ENCODE measurements at places on chromosomes 12 and 14.

GRCh38 chr14:48876806-48877340 is 709.3 kb downstream of the RPS29 start:
- DNase-seq: no peak

- DNase-seq: no peak
Measured at GRCh38 chr12:2373307-2373706, 320.5 kb downstream of the CACNA1C start.

GRCh38 chr12:65518771-65519170 is 240.3 kb downstream of the MSRB3 start:
- no peak for DNase-seq

DNA sequence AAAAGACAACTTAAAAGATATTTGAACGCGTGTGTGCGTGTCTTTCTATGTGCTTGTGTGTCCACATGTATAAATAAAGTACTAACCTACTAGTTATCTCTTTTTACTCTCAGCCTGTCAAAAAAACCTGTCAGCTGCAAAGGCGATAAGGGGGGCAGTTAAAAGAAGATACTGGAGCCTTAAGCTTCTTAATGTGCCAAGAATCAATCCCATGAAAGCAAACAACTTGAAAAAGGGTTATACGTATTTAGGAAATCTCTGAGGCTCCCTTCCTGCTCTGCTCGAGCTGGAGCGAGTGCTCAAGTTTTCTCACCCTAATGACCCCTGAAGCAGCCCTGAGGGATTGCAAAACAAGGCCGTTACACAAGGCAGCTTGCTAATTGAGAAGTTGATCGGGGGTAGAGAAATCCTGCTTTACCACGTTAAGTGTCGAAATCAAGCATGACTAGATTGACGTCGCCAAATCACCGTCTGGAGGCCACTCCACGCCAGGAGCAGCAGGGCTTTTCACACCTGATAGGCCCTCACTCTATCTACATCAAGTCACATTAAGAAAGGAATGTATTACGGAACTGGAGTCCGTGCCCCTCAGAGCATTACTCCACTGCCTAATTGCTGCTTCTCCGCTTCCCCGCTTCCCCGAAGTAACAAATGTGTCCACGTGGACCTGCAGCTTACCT is 32.4 kb downstream of the LMO3 start:
- DNase-seq: no peak

DNA sequence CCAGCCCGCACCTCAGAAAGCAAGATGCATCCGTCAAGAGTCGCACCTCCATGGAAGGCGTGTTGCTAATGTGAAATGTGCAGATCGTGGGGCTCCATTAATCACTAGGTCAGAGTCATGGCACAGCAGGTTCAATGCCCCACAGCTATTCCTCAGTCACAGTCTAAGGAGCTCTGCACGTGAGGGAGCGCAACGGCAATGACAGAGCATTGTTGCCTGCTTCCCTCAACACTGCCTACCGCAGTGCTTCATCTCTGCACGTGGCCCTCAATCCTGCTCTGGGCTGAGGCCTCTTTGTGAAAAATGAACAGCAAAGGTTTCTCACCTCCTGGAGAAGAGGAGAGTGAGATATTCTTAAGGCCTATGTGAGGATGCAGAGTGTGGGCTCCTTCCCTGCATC is 995.2 kb upstream of the TMEM132C start:
- no peak for DNase-seq

DNA sequence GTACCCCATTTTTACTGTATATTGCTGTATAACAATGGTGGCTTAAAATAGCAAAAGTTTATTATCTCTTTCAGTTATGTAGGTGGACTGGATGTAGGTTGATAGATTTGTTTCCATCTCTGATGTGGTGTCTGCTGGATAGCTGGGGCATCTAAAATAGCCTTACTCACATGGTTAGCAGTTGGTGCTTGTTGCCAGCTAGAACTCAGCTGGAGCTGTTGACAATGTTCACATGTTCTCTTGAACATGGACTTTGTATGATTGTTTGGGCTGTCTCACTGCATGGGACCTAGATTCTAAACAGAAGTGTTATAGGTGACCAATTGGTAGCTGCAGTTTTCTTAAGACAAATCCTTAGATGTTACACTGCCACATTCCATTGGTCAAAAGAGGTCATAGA is 126.9 kb downstream of the GPHN start:
- DNase-seq: no peak

GRCh38 chr12:27018037-27018436 is 3.9 kb upstream of the TM7SF3 start:
- DNase-seq: no peak

DNA sequence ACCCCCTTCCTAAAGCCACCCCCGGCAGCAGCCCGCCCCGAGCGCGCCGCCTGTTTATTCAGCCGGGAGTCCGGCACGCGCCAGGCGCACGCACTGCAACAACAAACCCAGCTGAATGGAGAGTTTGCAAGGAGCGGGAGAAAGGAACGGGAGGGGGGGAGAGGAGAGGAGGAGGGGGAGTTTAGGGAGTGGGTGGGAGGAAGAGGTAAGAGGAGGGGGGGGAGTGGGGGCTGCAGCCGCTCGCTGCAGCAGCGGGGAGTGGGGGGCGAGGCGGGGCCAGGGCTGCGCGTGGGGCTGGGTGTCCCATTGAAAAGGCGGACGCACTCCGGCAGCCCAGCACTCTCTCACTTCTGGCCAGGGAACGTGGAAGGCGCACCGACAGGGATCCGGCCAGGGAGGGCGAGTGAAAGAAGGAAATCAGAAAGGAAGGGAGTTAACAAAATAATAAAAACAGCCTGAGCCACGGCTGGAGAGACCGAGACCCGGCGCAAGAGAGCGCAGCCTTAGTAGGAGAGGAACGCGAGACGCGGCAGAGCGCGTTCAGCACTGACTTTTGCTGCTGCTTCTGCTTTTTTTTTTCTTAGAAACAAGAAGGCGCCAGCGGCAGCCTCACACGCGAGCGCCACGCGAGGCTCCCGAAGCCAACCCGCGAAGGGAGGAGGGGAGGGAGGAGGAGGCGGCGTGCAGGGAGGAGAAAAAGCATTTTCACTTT is at the start of gene ASCL1:
TSS of gene ASCL1 (plus strand) at position 336 of the 712 bp plus-strand sequence. CDS start 571 bp downstream, outside the sequence.
- no peak for DNase-seq

DNA sequence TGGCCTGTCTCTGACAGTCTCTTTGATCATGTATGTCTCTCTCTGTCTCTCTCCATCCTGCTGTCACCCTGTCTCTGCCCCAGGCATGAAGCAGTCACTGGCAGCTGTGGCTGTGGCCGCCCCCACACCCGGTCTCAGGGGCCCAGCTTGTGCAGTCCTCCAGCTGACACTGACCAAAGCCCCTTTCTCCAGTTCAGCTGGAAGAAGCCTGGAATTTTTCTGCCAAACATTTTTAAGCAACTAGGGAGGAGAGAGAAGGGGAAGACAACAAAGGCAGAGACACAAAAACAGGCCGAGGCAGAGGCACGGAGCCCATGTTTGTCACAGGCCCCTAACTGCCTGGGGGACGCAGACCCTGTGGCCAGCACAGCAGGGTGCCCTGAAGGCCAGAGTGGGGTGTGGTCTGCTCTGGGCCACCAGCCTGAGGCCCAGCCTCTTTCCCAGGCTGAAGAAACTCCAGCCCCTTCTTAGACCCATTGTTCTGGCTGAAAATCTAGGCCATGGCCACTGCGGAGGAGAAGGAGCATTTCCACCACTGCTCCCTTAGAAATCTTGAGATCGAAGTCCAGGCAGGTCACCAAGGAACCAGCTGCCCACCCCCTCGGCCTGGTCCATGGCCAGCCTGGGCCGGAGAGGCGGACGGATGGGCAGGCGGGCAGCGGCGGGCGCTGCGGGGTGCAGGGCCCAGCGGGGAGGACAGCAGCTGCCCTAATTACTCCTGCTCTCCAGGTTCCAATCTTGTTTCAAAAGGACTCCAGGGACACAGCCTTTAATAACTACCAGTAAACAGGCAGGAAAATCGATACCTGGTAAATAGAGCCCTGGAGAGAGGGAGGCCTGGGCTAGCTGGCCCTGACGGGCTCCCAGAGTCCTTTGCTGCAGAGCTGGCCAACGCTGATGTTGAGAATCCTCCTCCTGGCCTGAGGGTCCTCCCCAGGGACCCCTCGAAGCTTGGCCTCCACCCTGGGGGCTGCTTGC is 14.9 kb downstream of the DTX1 start:
- DNase-seq: no peak

GRCh38 chr12:76940671-76941445 is 62.0 kb upstream of the CSRP2 start:
- DNase-seq: no peak

- DNase-seq: no peak
Measured at GRCh38 chr12:72560003-72560769, 288.0 kb downstream of the TRHDE start.

- DNase-seq: no peak
Measured at GRCh38 chr14:33404054-33404453, 465.4 kb downstream of the NPAS3 start.

GRCh38 chr14:59358102-59358501 is 107.1 kb downstream of the GPR135 start:
- no peak for DNase-seq

Measured in effector memory CD8-positive, alpha-beta T cell (primary cell).